ACHN (cell line): ENCODE measurements at places on chromosomes 7 and 10.

DNA sequence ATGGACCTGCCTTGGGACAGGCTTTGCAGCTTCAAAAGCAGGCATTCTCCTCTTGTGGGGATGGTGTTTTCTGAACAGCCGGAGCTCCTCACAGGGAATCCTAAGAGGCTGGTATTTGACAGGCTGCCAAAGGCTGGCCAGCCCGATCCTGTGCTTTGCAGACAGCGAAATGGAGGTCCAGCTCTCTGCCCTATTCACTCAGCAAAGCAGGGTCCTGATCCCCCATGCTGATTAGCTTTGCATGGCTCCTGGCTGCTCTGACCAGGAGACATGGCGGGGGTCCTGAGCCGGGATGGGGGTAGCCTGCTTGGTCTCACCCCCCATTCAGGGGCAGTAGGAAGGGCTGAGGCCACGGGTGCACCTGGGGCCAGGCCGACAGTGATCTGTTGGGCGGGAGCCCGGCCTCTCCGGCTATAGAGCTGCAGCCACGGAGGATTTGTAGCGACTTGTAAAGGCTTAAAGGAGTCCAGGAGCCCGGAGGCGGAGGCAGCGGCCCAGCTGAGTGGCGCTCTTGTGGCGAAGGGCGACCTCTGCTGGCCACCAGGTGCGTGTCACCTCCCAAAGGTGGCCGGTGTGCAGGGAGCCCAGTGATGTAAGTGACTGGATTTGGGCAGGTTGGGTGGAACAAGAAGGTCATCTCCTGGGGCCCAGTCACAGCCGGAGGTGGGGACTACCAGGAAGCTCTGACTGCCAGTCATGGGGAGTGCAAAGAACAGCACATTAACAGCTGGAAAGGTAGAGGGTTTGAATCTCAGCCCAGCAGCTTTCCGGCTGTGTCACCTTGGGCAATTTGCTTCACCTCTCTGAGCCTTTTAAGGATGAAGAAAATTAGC is 126.5 kb downstream of the ZMIZ1 start:
- peak; percentile 83 for DNase-seq

GRCh38 chr10:53606981-53607380 is 834.4 kb upstream of the MBL2 start:
- DNase-seq: peak; percentile 8

- DNase-seq: no peak
Observed at GRCh38 chr10:84685047-84685660, 356.8 kb downstream of the CCSER2 start.

DNA sequence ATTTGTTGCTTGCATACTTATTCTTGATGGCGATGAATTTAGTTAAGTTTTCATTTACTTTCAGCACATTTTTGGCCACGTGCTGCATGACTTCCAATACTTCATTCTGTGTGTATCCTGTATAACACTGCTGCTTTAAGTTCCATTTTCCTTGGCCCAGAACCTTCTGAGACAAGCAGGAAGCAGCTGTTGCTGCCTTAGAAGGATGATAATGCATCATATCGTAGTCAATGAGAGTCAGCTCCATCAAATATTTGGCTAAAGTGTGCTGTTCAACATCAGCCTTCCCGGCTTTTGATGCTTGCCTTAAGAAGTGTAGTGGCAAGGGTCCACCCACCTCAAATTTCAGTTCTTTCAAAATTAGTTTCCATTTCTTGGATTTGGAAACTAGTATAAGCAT is 59.2 kb upstream of the GLCCI1 start:
- no peak for DNase-seq

DNA sequence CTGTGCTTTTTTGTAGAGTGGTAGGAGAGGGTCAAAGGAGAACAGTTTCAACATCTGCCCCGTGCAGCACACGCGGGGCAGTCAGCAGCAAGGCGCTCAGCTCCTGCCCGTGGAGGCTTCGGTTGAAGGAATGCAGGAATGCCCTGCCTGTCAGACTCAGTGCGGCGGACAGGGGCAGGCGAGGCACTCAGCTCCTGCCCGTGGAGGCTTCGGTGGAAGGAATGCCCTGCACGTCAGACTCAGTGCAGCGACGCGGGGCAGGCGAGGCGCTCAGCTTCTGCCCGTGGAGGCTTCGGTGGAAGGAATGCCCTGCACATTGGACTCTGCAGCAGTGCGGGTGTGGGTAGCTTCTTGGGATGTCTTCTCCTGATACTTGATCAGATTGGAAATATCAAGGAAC is 37.0 kb downstream of the PPP2R2D start:
- DNase-seq: no peak

DNA sequence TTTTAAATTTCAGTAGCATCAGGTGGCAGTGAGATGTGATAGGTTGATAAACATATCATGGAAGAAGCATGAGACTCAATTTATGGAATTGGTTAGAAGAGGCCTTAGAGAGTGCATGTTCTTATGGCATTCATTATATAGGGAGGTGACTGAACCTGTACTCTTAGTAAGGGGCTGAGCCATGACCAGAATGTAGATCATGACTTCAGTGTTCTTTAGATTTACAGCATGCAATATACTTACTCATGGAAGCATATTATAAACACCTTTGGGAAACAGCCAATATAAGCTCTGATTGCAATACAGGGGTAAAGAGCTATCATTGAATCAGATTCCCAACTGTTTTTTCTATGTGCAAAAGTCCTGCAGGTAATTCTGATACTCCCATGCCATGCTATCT is 50.2 kb downstream of the NT5C3A start:
- DNase-seq: no peak

DNA sequence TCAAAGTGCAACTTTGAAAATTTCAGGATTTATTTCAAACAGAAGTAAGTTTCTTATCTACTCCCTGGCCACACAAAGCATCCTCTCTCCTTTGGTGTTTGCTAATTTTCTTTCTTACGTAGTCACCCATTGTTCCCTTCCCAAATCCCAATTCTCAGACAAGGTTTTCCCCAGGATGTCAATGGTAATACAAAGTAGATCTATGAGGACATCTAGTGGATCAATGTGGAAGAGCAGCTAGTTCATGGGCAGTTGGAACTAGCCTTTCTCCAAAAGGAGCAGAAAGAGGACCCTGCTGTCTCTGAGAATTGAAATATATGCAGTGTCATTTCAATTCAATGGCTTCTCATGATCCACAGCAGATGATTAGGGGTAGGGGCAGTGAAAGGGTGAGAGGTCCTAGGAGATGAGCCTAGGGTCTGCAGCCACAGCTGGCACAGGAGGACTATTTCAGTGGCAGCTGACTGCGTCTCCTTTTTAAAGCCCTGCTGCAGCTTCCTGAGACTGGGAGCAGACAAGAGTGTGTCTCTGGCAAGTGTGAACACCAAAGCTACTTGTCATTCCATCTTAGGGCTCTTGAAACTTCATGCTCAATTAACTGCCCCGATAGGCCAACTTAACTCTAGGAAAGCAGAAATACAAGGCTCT is 632.6 kb downstream of the KCNMA1 start:
- DNase-seq: peak; percentile 66
